WTC11 (cell line): ENCODE measurements at places on chromosomes 13 and 19. TPM values are rescaled to one million over a fixed set of nuclear protein-coding genes. Genes with fewer than 3 reads are reported as not detected.

GRCh38 chr19:16508546-16508945, 12.4 kb downstream of the C19orf44 start:
- no peak for DNase-seq
- H3K4me1 ChIP-seq: no peaks in the 10 kb centered on the region
- no peaks in the 10 kb centered on the region for H3K27me3 ChIP-seq
- peaks cover 12% of the 10 kb centered on the region for H3K36me3 ChIP-seq

GRCh38 chr13:91101381-91101780, 246.1 kb upstream of the MIR17HG start:
- no peaks in the 10 kb centered on the region for H3K36me3 ChIP-seq
- H3K27ac ChIP-seq: no peak overlapping the region
- H3K4me3 ChIP-seq: no peak overlapping the region
- no peak for DNase-seq

SIGLECL1 gene
- not detected in 3 replicates for total RNA-seq

- no peak overlapping the region for H3K4me3 ChIP-seq
- H3K4me1 ChIP-seq: no peaks in the 10 kb centered on the region
- H3K27me3 ChIP-seq: no peaks in the 10 kb centered on the region
- DNase-seq: no peak
These were observed 15.5 kb downstream of the DPP9 start for GRCh38 chr19:4707956-4708650.
